ENCODE measurements at places on chromosomes 16 and 17.

DNA sequence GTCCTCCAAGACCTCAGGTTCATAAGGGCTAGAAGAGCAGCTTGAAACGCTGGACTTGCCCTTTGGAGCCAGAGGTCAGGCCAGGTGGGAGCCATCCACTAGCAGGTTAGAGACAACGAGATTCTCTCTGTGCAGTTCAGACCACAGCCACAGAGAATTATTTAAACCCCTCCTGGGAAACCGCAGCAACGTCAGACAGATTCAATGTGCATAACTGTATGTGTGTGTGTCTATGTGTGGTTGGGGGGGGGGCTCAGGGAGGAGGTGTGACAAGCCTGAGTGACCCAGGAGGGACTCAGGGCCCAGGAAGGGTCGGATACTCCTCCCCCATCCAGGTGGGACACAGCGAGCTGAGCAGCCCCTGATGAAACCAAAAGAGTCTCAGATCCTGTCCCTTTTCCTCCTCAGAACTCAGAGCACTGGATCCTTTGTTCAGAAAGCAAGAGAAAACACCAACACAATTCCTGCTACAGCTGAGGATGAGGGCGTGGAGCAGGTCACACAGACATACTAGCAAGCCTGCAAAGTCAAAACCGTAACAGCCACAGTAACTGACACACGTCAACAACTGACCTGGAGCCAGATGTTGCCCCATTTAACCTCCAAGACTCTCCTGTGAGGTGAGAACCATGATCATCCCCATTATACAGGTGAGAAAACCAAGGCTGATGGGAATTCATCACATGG lies 66.8 kb downstream of the XYLT1 start:
- DNase-seq, result no peak

GRCh38 chr17:78381601-78382232 lies 3.3 kb downstream of the PGS1 start:
- no peak for DNase-seq

DNA sequence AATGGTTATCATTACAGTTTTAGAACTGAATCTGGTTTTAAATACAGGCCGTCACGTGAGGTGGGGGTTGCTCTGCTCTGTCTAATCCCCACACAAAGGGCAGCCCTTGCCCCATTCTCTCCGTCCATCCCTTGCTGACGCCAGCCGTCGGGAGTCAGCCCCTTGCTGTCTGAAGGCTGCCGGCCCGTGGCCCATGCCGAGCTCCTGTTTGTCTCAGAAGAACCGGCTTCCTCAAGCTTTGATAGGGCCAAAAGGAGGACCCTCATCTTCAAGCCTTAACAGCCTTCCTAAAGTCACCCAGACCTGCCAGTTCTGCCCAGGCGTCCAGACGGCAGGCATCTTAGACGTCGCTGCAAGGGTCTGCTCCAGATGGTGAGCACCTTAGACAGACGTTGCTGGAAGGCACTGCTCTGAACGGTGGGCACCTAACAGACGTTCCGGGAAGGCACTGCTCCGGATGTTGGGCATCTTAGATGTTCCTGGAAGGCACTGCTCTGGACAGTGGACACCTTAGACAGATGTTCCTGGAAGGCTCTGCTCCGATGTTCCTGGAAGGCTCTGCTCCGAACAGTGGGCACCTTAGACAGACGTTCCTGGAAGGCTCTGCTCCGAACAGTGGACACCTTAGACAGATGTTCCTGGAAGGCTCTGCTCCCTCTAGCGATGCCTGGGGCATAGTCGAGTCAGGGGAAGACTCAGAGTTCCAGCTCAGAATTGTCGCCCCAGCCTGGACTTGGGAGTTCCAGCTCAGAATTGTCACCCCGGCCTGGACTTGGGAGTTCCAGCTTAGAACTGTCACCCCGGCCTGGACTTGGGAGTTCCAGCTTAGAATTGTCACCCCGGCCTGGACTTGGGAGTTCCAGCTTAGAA lies 35.1 kb upstream of the CHMP6 start:
- DNase-seq, result no peak

GRCh38 chr16:27644165-27644564 lies 94.2 kb downstream of the KATNIP start:
- DNase-seq, result no peak

DNA sequence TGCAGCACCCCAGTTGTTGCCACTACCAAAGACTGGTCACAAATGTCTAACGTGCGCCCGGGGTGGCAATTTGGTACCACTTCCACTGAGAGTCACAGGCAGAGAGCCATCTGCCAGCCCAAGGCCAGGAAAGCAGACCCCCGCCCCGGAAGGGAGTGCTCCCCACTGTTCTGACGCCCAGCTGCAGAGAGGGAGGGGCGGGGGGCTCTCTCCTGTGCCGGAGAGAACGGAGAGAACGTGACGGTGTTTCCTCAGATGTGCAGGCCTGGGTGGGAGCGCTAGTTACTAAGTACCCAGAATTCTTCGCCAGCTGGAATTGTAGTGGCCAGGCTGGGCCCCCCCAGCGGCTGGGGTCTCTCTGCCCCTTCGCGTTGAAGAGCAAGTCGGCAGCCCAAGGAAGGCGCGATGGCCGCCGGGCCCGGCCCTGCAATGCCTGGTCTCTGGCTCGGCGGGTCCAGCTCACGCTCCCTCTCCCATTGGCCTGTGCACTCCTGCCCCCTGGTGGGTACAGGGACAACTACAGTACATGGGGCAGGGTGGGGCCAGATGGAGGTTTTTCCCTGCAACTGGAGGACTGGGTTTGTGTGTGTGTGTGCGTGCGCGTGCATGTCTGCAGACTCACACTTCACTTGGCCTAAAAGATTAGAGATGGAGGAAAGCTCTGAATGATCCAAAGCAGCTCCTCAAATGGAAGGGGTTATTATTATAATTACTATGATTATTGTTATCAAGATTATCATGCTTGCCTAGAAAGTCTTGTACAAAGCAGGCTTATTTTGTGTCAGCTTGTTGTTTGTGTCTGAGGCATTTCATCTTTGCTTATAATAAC lies 107.1 kb downstream of the AMFR start:
- DNase-seq, result peak; percentile 40

GRCh38 chr16:58421059-58421458 lies 28.8 kb downstream of the GINS3 start:
- no peak for DNase-seq

GRCh38 chr17:10290041-10290440 lies 82.8 kb downstream of the MYH13 start:
- DNase-seq, result no peak

GRCh38 chr16:11409398-11409797 lies 64.1 kb downstream of the RMI2 start:
- DNase-seq, result peak; percentile 12

DNA sequence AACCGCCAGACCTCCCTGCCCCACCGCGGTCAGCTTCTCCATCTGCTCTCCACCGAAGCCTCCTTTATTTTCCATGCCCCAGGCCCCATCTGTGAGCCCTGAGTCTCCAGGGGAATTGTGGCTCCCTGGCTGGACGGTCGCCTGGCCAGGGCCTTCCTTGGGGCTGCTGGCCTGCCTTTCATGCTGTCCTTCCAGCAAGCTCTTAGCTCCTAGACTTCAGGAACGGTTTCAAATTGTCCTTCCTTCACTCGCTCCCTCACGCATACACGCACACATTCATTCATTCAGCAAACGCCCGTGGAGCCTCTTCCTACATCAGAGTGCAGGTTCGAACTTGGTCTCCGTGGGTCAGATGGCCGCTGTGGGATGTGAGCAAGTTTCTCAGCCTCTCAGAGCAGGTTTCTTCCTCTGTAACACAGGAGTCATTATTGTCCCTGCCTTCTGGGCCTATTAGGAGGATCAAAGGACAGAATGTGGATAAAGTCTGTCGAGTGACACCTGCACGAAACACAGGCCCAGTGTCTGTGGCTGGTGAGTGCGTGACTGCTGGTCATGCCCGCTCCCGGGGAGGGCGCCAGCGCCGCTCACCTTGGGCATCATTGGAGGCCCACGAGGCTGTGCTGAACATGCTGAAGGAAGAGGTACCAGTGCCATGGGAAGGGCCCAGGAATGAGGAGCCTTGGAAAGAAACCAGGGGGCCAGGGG lies 18.7 kb upstream of the GSE1 start:
- DNase-seq, result no peak

GRCh38 chr16:88366704-88367047 lies 16.1 kb upstream of the ZNF469 start:
- DNase-seq, result no peak

GRCh38 chr17:79537686-79538085 lies 73.2 kb downstream of the RBFOX3 start:
- DNase-seq, result no peak

- no peak for DNase-seq
Observed at GRCh38 chr17:59454633-59455105, 110.7 kb upstream of the DHX40 start.

DNA sequence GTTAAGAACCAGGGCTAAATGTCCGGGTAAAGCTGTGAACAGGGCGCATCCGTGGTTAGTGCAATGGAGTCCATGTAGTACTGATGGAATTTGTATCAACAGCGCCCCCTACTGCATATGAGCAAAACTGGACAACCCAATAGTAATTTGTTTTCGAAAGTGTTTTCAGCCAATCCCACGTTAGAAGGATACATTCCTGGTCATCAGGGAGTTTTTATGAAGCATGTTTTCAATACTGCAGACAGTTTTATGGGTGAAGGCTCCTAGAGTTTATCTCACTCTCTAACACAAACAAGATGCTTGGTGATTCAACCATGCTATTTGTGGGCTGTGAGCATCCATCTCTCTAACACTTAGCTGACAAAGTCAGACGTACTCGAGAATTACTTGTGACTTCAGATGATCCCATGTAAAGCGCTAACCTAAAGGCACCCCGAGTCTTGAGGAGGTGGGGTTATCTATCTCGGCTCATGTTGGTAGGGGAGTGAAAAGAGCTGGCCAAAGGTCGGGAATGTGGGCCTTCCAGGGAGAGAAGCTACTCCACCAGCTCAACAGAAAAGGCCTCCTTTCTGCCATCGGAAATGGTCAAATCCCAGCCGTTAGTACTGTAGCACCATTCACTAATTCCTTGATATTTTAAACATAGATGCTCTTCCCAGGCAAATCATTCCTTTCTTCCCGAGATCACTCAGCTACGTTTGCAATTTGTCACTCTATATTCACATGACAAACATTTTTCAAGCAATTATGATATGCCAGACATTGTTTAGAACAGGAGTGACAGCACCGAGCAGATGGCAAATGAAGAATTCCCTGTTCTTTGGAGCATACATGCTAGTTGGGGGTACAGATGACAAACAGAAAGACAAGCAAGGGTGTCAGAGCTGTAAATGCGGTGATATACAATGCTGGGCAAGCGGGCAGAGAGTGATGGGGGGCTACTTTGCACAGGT lies 46.9 kb upstream of the HNF1B start:
- DNase-seq, result no peak

DNA sequence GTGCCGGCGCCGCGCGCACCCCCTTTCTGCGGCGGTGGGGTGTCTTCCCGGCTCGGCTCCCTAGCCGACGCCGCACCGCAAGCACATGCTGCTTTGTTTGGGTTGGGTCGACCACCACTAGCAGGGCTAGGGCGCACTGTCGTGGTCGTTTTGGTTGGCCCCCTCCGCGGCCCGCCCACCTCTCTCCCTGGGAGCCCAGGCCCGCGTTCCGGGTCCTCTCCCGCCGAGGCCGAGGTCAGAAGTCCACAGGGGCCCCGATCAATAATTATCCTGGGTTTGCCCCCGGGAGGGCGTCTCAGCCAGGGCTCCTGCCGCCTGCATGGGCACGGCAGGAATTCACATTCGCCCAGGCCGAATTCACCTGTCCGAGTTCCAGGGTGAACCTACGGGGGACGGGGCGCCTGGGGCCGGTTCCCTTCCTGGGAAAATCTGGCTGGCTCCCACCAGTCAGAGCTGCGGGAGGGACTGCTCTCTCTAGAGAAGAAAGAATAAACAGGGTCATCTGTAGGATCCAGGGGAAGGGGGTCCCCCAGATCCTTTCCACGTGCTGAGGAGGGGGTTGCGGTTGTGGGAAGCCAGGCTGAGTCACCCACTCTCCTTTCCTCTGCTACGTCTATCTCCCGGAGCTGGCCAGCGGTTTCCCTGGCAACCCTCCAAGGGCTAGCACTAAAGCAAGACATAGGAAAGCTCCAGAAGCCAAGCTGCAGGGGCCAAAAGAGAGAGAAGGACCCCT lies 584 bp upstream of the STAT5B start:
- peak; percentile 51 for DNase-seq

DNA sequence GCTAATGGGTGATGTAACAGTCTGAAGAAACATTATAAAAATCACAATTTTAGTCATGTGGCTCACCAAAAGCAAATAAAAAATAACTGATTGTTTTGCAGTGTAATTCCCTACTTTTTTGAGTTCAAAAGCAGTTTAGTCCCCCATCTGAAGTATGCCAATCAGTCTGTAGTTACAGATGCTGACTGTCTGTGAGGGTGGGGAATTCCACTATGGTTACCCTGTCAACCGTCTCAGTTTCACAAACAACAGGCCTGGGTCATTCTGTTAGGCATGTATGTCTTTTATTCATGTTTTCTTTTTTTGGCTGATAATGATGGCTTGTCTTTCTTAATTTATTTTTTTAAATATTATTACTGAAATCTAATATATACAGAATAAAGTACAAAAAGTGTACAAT lies 69.3 kb downstream of the STXBP4 start:
- no peak for DNase-seq

DNA sequence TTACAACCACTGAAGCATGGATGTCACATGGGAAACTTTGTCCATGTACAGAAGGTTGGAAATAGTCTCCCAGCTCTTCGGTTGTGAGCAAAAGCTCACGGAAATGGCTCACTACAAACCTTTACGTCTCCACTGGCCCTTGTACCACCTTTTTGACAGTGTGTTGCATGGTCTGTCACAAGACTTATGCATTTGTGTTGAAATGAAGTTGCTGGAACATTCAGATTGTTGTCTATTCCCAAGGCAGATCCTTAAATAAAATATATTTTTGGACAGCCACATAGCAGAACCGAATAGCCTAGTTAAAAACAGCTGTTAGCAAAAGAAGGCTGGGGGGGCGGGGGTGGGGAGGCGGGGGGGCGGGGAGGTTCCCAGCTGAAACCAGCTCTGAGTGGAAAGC lies 39.2 kb downstream of the KNOP1 start:
- DNase-seq, result no peak

Measured in skeletal muscle cell (primary cell).